Left lobe of liver (tissue), 2 donors: ENCODE measurements at places on chromosomes 1 and 21.
A peak's percentile ranks its signal among the peaks of the same experiment; 100 is the strongest.

- no peak for DNase-seq
Observed at GRCh38 chr1:153770797-153771196, 4.4 kb upstream of the SLC27A3 start.

DNA sequence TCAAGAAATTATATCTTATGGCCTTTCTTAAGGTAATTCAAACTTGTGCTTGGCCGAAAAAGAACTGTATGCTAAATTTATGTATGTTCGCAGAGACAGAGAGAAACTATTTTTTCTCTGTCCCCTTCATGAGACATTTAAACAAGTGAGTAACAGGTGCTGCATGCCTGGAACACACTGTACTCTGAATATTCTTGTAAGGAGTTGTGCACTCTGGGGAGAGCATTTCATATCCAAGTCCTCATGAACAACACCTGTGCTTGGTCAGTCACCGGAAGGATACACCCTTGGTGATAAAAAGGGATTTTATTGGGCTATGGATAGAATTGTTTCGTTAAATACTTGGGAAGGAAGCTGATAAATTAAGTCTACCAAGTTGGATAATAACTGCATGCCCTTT lies 220.8 kb upstream of the NRIP1 start:
- no peak for DNase-seq

- DNase-seq = peak; percentile 58
Observed at GRCh38 chr1:212607206-212607912, 1.2 kb upstream of the ATF3 start.

- no peak for DNase-seq
Observed at GRCh38 chr1:234468580-234468979, 10.4 kb downstream of the TARBP1 start.
